Activated naive CD4-positive, alpha-beta T cell treated with anti-CD3 and anti-CD28 coated beads, Interleukin-2, amount 50 U/mL, for 72 hours (primary cell): ENCODE measurements at places on chromosomes 1 and 21.
A peak's percentile ranks its signal among the peaks of the same experiment; 100 is the strongest.

DNA sequence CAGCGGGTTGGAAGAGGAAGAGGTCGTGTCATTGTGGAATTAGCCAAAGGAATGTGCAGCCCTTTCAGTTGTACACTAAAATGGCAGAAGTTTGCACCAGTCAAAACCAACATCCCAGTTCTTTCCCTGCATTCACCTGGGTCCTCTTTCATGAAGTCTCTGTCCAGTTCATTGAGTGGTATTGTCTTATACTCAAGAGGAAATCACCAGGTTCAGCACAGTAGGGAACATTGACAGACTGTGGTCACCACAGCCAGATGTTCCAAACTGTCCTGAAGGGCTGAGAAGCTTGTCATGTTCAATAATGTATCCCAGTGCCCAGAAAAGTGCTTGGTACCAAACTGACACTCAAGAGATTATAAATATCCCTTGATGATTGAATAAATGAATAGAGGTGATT lies 131.6 kb downstream of the GLUL start:
- no peak for DNase-seq

- DNase-seq, result peak; percentile 46
These were observed 45.6 kb downstream of the IL23R start for GRCh38 chr1:67211589-67212563.

- no peak for DNase-seq
These were observed 23.6 kb downstream of the MCOLN3 start for GRCh38 chr1:85024736-85025135.

DNA sequence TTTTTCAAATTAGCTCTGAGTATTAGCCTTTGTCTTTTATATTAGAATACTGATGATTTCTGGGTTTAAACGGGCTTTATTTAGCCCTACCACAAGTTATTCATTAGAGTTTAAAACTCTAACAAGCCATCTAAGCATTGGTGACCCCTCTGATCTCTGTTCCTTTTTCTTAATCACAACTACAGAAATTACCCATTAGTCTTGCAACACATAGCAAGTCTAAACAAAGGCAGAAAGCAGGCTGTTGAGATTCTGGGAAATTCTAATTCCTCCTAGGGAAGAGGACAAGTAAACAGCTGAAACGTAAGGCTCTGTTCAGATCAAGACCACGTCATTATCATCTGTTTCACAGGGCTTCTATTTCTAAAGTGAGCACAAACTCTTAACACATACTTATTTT lies 491.2 kb upstream of the ZRANB2 start:
- DNase-seq, result no peak

DNA sequence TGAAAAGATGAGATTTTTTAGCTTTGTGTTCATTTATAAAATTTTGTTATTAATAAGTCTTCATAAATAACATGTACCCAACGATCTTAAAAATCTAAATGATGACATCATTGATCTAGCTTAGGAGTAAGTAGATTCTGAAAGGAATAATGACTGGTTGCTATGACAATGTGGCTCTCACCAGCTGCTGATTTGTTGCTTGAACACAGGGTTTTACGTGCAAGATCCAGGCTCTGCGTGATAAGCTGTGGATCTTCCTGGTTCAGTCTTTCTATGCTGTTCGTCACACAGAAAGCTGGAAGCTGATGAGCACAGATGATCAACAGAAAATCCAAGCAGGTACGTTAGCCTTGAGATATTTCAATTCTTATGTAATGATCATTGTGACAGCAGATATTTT lies 49.1 kb upstream of the C1orf146 start:
- DNase-seq, result no peak

DNA sequence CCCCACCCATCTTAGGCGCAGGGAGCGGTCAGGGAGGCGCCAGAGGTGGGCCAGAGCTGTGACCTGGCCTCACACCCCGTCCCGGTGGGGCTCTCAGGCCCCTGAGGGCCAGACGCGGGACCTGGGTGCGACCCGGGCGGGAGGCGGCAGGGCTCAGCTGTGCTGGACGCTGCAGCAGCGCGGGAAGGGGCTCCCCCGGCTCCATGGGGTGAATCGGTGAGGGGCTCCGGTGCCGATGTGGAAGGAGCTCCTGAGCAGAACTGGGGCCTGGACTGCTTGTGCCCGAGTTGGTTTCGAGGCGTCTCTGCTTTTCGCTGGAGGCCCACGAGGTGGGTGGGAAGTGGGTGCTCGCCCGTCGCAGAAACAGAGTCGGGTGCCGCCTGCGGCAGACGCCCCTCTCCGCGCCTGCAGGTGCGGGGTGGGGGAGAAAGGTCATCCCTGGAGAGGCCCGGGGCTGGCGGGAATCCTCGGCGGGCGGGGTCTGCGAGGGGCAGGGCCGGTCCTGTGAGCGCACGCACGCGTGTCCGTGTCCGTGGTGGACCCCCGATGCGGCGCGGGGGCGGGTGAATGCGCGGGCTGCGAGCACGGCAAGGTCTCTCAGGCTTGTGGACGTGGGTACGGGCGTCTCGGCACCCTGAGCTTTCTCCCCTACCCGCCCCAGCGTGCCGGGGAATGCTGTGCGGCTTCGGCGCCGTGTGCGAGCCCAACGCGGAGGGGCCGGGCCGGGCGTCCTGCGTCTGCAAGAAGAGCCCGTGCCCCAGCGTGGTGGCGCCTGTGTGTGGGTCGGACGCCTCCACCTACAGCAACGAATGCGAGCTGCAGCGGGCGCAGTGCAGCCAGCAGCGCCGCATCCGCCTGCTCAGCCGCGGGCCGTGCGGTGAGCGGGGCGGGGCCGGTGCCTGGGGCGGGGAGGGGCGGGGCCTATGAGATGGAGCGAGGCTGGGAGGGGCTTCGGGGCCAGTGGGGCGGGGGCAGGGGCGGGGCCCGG lies 20.4 kb downstream of the AGRN start:
- peak; percentile 81 for DNase-seq

DNA sequence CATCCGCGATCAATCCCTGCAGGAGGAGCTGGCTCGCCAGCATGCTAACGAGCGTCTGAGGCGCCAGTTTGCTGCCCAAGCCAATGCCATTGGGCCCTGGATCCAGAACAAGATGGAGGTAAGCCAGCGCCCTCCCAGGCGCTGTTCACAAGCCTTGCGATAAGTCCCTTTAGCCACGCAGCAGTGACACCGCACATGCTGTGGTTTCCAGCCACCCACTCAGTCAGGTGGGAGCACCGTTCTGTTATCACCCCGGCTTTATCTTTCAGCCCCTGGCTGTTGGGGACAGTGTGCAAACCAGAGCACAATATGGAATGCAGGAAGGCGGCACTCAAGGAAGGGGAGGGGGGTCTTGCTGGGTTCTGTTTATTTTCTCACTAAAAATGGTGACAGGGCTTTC lies 41.1 kb upstream of the MTR start:
- no peak for DNase-seq

DNA sequence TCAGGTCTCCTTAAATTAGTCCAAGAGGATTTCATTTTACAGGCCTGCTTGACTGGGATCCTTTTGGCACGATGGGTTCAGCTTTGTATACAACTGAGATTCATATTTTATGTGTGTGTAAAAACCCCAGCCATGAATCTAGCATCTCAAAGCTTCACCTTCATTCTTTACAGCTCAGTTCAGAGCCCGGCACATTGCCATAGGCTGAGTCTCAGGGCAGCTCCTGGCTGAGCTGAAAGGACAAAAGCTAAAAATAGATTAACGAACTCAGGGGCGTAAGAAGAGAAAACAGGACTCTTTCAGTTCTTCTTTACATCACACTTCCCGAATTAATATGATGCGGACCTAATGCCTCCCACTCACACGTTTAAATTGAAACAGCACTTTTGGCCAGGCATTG lies 262.8 kb upstream of the PBX1 start:
- no peak for DNase-seq

DNA sequence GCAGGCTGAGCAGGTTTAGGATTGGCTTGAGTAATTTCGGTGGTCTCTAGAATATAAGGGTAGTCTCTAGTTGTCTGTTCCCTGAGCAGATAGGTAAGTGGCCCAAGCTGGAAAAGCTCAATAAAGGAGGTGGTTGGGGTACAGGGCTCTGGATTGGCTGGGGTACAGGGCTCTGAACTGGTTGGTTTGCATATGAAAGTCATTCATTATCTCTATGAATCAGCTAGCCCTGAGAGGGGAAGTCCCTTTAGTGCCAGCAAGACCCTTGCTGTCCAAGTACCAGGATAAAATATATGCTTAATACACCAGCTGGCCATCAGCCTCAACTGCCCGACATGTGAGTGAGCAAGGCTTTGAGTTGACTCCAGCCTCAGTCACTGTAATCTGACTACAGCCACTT lies 93.0 kb downstream of the ZBTB18 start:
- no peak for DNase-seq

DNA sequence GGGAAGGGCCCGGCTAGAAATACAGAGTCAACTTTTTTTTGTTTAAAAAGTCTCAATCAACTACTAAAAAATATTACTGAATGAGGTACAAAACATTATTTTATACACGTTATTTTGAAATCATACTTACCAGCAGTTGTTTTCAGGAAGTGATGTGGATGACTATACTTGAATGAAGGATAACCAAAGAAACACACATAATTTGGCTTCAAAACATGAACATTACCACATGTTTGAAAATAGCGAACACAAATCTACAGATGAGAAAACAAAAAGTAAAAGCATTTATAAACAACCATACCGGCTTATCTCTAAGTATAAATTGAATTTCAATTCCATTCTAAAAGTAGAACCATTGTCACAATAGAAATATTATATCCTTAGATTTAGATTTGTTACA lies 9.0 kb downstream of the DBT start:
- no peak for DNase-seq

- no peak for DNase-seq
These were observed 9.0 kb downstream of the TBX15 start for GRCh38 chr1:118978914-118979701.

GRCh38 chr1:234958066-234958705 lies 170.5 kb downstream of the TOMM20 start:
- DNase-seq, result no peak
